ENCODE measurements at places on chromosomes 12 and 14.

- no peak for DNase-seq
Observed at GRCh38 chr14:65854215-65854614, 441.7 kb downstream of the FUT8 start.

GRCh38 chr12:53825246-53826081 is 73.7 kb upstream of the CISTR start:
- no peak for DNase-seq

DNA sequence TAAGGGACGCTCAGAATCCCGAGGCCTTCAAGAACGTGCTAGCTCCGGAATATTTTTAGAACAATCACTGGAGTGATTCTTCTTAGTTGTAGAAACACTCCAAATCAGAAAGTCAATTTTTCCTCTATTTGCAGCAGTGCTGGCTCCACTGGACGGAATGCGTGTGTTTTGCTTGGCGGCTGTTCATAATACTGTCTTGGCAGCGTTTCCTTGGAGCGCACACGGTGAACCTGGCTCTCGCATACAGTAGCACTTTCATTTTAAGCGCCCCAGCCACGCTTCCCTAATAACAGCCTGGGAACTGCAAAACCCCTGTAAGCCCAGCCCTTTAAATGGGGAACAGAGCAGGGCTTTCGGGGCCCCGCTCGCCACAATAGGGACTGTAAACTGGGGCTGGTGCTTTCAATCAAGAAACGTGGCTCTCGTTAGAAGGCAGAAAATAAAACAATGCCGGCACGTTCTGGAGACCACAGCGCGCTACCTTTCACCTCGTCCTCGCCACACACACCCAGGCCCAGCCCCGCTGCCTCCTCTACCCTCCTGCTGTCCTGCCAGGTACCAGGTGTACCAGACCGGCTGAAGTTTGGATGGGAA is 79.9 kb downstream of the BCL11B start:
- DNase-seq: no peak

DNA sequence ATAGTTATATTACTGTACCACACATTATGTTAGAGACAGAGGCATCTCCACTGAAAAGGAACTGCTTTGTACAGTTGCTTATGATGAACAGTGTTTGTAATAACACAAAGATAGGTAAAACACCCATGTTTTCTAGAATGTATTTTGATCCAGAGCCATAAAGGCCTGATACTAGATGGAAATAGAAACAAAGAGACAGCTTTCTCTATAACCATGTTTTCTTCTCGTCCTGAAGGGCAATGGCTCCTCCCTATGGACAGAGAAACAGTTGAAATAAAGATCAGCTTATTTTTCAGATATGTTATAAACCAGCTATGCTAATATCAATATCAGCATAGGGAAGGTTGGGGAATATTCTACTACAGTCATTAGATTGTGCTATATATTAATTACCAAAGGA is 109.2 kb downstream of the ATXN7L3B start:
- no peak for DNase-seq

GRCh38 chr14:53384536-53384935 is 231.4 kb upstream of the DDHD1 start:
- no peak for DNase-seq

DNA sequence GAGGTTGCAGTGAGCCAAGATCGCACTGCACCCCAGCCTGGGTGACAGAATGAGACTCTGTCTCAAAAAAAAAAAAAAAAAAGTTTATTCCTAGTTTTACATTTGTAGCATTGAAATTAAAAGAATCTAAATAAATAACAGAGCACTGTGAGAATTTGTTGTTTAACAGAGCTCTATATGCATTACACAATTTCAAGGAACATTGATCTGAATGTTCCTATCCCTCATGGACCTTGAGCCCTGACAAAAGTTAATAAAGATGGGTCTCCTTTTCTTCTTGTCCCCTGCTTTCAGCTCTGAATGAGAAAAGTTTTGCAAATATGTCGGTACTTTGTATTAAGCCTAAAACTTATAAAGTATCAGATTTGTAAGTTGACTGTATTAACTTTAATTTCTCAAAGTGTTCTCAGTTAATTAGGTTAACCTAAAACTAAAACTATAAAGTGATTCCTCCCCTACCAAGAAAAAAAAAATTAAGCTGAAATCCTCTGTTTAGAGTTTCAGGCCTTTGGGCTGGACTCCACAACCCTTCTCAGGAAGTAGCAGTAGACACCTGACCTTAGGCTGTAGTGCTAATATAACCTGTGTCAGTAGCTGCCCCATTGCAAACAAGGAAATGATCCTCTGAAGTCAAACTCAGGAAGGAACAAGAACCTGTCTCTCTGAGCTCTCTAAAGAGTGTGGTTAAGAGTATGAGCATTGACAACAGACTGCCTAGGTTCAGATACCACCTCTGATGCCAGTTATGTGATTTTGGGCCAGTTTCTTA is 477.6 kb downstream of the DPF3 start:
- no peak for DNase-seq

- no peak for DNase-seq
Observed at GRCh38 chr12:94710933-94711332, 60.6 kb upstream of the TMCC3 start.

DNA sequence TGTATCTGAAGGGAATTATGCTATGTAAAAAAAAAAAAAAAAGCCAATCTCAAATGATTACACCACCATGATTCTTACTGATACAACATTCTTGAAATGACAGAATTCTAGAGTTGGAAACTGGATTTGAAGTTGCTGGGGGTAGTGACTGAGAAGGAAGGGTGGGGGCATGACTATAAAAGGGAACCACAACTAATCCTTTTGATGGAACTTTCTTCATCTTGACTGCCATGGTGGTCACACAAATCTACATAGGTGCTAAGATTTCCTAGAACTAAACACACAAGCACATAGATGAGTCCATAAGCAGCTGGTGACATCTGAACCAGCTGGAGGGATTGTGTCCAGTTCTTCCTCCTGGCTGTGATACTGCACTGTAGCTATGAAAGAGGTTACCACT is 51.4 kb downstream of the CLMN start:
- no peak for DNase-seq

DNA sequence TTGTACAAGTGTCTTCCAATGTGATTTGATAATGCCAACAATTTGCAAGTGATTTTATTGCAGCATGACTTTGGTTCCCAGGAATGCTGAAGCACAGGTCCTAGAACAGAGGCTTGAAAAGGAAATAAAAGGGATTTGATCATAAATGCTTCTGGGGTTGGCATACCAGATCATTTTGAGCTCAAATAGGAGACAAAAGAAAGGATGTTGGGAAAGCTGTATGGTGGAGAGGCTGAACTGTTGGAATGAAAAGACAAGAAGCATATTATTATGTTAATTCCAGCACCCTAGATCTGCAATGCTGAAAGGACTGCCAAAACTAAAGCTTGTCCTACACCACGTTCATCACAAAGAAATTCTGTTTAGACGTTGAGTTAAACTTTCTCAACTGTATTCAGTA is 143.1 kb downstream of the BICD1 start:
- DNase-seq: no peak

GRCh38 chr12:98513379-98514322 is 1.7 kb upstream of the TMPO start:
- no peak for DNase-seq

- no peak for DNase-seq
Observed at GRCh38 chr12:7144414-7145120, 14.4 kb downstream of the CLSTN3 start.

DNA sequence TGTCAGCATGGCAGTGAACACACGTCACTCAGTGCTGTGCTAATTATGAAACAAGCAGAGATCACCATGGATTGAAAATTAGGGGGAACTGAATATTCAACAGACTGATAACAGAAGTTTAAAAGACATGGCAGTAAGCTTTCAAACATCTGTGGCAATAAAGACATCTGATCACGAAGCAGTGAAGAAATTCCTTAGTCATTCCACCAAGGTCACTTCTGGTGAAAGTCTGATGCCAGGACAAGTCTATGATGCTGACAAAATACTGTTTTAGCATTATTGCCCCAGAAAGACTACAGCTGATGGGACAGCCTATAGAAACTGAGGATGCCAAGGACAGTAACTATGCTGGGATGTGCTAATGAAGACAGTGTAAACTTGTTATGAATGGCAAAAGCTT is 126.9 kb upstream of the RBM19 start:
- DNase-seq: no peak

GRCh38 chr12:88448337-88448915 is 131.8 kb downstream of the KITLG start:
- no peak for DNase-seq

GRCh38 chr14:70955543-70956480 is 48.6 kb downstream of the PCNX1 start:
- no peak for DNase-seq

Data from non-pigmented ciliary epithelial cell (primary cell).